ENCODE measurements at places on chromosomes 7 and 10.

GRCh38 chr10:6033954-6034353 is 28.2 kb downstream of the IL2RA start:
- DNase-seq: no peak

GRCh38 chr7:2037301-2037807 is 195.4 kb downstream of the MAD1L1 start:
- DNase-seq: no peak

DNA sequence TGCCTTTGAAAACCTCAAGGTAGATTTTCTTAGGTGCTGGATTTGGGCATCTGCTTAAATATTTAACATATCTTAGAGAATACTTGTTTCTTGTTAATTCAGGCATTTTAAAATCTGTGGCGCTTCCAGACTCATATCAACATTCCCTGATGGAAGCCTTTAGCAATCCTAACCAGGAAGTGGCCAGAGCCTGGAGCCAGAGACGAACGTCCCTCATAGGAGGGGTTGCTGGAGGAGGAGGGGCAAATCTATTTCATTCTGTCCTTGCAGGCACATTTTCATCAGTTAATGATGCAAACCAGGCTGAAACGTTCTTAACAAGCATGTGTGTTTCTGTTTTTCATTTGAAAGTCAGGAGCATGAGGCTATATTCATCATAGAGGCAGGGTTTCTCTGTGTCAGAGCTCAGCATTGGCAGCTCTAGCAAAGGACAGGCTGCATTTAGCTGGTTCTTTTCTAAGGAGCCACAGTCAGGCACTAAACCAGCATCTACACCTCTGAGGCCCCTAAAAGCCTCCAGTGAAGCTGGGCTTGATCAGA is 17.8 kb upstream of the IFIT2 start:
- DNase-seq: no peak

DNA sequence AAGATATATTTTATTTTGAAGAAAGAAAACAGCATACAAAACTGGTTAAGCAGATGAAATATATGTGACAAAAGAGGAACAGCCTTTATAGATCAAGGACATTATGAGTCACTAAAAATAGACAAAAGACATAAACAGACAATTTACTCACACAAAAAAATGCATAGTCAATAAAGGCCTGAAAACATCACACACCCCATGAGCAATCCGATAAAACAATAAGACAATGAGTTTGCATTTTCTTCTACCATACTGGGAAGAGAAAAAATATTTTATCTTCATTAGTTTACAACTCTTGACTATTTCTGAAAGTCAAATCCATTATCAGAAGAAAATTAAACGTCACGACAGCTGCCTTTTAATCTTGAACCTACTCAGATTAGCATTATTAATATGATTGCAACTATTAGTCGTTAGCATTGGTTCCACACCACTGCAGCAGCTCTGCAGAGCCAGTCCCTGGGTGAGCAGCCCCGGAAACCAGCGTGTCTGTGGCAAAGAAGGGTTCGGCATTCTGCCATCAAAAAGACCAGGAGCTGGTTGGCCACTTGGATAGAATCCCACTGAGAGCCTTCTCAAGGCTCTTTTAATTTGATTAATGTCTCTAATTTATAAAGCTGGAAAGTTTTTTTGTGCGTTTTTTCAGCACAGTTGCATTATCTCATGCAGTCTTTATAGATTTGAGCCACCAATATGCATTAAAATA is 305.4 kb upstream of the SHH start:
- no peak for DNase-seq

DNA sequence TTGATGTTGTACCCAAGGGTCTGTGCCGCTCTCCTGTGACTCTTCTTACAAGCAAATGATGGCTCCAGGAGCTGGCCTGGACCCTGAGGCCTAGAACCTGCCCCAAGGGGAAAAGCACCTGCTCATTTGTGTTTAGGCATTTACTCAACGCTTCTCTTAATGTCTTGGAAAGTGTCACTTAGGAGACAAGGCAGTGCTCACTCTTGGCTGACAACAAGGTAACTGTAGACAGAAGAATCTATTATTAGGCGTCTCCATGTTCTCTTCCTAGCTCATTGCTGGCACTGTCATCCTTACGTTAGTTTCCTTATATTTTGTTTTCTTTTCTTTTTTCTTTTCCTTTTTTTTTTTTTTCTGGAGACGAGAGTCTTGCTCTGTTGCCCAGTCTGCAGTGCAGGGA is 38.1 kb upstream of the SUN1 start:
- DNase-seq: no peak

GRCh38 chr10:71264345-71265200 is 52.2 kb downstream of the UNC5B start:
- no peak for DNase-seq

DNA sequence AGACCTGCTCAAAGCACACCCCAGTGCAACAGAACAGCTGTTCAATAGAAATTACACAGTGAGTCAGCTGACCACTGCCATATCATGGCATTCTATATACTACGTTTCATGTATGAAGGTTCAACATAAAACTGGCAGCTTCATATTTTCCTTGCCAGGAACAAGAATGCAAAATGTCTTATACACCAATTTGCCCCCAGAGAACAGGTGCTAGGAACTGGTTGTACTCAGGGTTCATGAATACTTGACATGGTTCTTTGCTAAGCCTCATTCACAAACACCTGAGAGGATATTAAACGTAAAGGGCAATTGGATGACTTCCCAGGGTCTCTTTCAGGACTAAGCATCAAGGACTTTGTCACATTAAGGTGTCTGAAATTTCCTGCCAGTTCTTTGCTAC is 6.9 kb downstream of the MYOF start:
- DNase-seq: no peak

- DNase-seq: no peak
These were observed 172.2 kb downstream of the CDK14 start for GRCh38 chr7:90768301-90768700.

GRCh38 chr10:36114913-36115312 is 472.8 kb upstream of the FZD8 start:
- no peak for DNase-seq

GRCh38 chr7:6159097-6159483 is 113.3 kb downstream of the CYTH3 start:
- no peak for DNase-seq

- DNase-seq: no peak
These were observed 29.1 kb downstream of the GALNT11 start for GRCh38 chr7:152054367-152055230.

DNA sequence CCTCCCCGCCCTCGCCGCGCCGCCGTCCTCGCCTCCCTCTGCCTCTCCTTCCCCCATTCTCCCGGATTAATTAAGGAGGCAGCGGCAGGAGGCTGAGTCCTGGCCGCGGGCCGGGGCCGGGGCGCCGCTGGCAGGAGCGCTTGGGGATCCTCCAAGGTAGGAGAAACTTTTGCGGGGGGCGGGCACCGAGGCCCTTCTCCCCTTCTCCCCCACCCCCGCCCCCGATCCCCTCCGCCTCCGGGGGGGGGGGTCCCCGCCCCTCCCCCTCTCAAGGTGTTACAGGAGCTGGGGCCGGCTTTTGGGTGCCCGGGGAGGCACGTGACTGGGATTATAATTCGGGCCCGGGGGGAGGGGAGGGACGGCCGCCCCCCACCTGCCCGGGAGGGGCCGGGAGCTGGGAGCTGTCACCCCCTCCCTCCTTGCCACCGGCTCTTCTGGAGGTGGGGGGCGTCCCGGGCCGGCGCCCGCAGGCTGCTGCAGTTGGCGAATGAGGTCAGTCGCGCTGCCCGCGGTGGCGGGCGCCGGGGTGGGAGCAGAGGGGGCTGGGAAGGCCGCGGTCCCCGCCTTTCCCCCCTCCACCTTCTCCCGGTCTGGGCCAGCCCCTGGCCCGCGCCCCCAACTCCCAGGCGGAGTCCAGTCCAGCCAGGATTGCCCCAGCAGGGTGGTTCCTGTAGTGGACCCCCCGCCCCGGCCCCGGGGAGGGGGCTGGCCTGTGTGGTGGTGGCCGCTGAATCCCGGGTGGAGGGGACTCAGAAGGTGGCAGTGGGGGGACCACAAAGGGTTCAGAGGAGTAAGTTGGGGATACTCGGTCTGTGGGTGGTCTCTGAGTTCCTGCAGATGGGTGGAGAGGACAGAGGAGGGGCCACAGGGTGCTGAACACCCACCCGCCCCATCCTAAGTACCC is 567 bp downstream of the GTF2IRD1 start:
- DNase-seq: peak; percentile 20

- no peak for DNase-seq
These were observed 440.3 kb downstream of the POM121L12 start for GRCh38 chr7:53475776-53476175.

DNA sequence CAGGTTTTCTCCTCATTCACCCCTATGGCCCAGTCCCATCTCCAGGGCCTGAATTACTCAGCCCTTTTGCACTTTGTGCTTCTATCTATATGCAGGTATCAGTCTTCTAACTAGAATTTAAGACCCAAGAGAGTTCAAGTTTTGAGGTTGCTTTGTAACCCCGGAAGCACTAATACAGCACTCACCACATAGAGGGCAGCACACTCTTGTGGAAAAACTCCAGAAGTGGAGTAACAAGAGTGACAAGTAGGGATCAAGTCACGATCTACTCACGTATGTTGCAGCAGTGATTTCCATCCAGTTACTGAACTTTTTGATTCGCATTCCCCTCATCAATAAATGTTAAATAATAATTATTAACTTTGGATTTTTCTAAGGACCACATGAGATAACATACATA is 151.0 kb downstream of the CHCHD3 start:
- DNase-seq: no peak

- DNase-seq: no peak
These were observed 6.6 kb upstream of the INSIG1 start for GRCh38 chr7:155291045-155291530.

DNA sequence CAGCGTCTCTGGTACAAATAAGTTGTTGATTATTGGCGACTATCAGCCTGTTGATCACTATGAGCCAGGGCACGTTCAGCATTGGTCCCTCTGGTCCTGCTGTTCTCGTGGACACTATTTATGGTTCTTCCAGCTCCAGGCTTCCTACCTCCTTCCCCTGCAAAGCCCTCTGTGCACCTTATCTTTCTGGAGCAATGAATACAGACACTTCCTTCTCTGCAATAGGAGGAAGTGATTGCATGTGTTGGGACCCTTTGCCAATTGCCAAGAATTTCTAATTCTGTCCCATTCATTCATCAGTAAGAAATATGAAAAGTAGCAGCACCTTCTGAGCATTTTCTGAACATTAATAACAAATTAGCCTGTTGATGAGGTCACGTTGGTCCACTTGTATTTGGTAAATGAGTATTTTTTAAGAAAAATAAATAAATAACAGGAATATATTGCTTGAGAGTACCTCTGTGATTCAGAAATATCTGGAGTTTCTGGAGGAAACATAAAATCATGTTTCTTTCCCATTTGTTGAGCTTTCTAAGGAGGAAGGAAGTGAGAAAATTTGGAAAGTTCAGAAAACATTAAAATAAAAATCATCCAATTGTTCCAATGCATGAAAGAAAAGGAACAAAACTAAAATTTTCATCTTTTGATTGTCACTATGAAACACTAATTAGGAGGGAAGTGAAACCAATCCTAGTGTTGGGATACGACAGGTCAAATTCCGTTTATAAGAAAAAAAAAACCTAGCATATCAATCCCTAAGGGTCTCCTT is 259.1 kb upstream of the KLF6 start:
- no peak for DNase-seq

- no peak for DNase-seq
These were observed 2.3 kb upstream of the TMEM184A start for GRCh38 chr7:1558181-1558811.

GRCh38 chr10:47348138-47348651 is at the start of gene RBP3:
TSS of gene RBP3 (plus strand) at chr10:47348363. CDS start at chr10:47348485, 122 bp downstream.
- no peak for DNase-seq

DNA sequence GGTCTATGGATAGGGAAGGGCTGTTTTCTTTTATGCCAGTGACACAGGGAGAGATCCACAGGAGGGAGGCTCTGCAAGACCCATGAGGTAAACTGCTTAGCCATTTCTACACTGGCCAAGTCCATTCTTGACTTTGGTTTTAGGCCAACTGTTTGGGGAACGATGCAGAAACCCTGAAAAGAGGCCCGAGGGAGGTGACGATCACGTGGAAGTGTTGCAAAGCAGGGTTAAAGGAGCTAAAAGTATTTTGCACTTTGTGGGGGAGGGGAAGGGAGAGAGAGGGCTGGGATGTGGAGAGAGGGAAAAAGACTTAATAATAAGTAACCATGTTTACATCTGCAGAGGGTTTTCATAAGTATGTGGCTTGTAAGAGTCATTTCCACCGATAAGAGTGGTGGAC is 239.7 kb downstream of the EMX2 start:
- DNase-seq: no peak

GRCh38 chr10:1297566-1298301 is 241.5 kb downstream of the WDR37 start:
- no peak for DNase-seq

GRCh38 chr10:21078410-21079329 is 181.6 kb upstream of the NEBL start:
- peak; percentile 24 for DNase-seq

DNA sequence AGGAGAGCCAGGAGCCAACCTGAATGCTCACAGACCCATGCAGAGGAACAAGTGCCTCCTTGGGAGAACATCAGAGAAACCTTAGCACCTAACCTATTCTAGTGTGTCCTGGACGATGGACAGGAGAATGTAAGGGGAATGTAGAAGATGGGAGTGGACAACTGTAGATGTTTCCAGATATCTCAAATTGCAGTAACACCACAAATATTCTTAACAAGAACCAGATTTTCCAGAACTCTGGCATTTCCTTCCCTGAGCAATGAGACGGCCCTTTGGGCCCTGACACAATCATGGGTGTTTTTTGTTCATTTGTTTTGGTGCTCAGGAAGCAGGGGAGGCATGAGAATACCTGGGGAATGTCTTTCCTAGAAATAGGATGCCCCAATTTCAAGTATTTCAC is 196.1 kb upstream of the PRSS1 start:
- no peak for DNase-seq

DNA sequence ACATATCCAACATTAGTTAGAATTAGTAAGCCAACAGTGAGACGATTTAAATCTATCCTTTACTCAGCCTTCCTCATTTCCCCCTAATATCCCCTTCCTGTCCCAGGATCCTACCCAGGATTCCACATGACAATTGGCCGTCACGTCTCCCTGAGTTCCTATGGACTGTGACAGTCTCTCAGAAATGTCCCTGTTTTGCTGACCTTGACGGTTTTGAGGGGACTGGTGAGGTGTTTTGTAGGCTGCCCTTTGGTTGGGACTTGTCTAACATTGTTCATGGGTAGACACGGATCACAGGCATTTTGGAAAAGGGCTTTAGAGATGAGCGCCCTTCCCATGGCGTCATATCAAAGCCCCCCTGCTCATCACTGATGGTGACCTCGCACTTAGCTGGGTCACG is 162.8 kb downstream of the ZMYND11 start:
- no peak for DNase-seq

- no peak for DNase-seq
These were observed 7.4 kb downstream of the MCM10 start for GRCh38 chr10:13168781-13169180.

DNA sequence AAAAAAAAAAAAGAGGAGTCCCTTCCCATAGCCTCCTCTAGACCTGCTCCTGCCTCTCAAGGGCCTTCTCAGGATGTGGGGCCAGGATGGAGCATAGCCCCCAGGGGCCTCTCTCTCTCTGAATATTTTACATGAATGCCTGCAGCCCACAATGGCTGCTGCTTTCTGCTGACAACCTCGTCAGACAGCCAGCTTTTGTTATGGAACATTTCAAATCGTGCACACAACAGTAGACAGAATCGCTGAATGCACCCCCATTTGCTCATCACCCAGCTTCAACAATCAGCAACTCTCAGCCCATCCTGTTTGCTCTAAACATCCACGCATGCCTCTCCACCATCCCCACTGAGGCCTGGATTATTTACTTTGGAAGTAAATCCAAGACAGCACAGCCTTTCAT is 5.4 kb downstream of the PLAC9 start:
- no peak for DNase-seq

- no peak for DNase-seq
These were observed 48.5 kb upstream of the MKX start for GRCh38 chr10:27794157-27794556.

Measured in activated CD4-positive, alpha-beta memory T cell treated with anti-CD3 and anti-CD28 coated beads, Interleukin-2, amount 10 ng/mL, durations not matched to agents 7 days and 5 days (primary cell).